Naive B cell (primary cell): ENCODE measurements at places on chromosomes 16 and 17.

- DNase-seq: no peak
Measured at GRCh38 chr17:18920911-18921441, 31.0 kb upstream of the SLC5A10 start.

DNA sequence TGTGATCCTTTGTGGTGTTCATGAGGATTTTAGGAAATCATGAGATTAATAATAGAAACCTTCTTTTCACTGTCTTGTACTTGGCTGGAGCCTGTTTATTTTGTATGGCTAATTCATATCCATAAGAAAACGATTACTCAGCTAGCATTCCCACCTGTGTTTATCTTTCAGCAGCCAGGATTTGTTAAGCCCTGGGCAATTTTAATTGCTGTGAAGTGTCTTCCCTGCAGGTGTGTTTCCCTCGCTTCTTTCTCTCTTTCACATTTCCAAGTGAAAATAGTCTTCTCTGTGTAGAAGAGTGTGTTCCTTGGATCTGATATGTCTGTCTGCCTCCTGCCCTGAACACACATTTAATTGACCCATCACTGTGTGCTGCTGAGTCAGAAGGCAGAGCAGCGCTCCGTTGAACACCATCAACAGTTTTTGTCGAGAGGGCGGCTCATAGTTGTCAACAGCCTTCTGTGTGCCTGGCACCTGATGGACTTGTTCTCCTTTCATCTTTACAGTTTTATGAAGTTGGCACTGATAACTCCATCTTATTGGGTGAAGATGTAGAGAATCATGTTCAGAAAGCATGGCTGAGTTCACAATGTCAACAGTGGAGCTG, 83.2 kb downstream of the SPECC1 start:
- DNase-seq: no peak

DNA sequence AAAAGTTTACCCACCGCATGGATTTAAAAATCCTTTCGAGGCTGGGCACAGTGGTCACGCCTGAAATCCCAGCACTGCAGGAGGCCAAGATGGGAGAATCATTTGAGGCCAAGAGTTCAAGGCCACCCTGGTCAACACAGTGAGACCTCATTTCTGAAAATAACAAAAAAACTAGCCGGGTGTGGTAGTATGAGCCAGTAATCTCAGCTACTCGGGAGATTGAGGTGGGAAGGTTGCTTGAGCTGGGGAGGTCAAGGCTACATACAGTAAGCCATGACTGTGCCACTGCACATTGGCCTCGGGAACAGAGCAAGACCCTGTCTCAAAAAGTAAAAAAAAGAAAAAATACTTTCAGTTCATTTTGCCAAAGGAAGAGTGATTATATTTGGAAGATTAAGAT, 12.7 kb downstream of the GNA13 start:
- DNase-seq: no peak

DNA sequence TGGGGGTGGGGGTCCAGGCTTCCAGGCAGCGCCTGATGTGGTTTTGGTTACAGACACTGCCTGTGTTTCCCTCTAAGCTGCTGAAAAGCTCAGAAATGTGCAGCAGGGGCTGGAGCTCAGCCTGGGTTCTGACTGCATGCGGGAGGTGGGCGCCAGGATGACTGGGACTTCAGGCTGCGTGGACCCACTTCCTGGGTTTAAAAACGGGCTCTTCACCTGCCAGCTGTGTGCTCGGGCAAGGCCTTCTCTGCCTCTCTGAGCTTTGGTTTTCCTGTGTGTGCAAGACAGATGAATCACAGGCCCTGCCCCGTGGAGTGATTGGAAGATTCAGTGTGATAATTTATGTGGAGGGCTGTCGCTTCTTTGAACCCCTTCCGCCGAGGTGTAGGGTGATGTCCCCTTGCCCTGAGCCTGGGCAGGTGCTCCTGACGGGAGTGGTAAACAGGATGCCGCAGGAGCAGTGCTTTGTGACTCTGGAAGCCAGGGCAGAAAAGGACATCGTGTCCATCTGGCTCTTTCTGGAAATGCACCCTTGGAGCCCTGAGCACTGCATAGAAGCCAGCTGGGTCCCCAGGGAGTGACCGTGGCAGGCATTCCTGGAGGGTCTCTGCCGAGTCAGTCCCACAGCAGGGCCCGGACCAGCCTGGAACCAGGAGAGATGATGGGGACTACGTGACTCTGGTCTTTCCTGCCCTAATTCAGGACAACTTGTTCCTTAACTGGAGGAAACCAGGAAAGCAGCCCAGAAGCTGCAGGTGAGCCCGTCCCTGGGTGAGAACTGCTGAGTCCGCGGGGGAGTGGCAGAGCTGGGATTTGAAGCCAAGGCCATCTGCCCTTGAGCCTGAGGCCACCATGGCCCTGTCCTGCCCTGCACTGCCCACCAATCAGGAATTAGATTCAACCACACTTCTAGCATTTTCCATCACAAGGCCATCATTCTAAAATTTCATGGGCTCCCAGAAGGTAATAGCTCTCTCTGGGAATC, 28.5 kb upstream of the SLC7A5 start:
- no peak for DNase-seq

DNA sequence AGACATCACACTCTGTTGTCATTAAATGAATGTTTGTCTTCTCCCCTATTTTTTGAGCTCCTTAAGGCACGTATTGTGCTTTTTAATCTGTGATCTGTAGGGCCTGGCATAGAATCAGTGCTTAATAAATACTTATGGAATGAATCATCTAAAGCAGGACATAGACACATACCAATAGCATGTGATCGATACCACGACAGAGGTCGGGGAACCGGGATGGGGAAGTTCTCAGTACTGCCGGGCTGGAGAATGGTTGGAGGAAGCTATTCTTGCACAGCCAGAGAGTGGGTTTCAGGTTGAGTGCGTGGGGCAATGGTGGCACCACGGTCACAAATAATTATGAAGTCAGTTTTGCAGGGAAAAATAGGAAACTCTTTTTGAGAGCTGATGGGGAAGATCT, 26.8 kb downstream of the NLRP1 start:
- no peak for DNase-seq

- DNase-seq: no peak
Measured at GRCh38 chr17:45948498-45948880, 50.6 kb upstream of the STH start.

GRCh38 chr16:20910781-20911321, 10.3 kb downstream of the LYRM1 start:
- DNase-seq: no peak

GRCh38 chr17:35189291-35189690, 4.9 kb downstream of the SLC35G3 start:
- DNase-seq: no peak

DNA sequence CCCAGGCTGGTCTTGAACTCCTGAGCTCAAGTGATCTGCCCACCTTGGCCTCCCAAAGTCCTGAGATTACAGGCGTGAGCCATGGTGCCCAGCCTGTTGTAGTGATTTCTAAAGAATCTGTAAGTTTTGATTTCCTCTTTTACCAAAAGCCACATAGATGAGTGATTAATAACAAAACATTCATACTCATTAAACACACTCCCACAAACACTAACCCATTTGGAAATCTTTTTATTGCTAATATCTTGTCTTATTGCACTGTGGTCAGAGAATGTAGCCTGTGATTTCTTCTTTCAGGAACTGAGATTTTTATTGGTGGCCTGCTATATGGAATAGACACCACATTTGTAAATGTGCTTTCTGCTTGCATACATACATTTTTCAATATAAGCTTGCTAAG, 31.6 kb downstream of the MYH10 start:
- DNase-seq: no peak

DNA sequence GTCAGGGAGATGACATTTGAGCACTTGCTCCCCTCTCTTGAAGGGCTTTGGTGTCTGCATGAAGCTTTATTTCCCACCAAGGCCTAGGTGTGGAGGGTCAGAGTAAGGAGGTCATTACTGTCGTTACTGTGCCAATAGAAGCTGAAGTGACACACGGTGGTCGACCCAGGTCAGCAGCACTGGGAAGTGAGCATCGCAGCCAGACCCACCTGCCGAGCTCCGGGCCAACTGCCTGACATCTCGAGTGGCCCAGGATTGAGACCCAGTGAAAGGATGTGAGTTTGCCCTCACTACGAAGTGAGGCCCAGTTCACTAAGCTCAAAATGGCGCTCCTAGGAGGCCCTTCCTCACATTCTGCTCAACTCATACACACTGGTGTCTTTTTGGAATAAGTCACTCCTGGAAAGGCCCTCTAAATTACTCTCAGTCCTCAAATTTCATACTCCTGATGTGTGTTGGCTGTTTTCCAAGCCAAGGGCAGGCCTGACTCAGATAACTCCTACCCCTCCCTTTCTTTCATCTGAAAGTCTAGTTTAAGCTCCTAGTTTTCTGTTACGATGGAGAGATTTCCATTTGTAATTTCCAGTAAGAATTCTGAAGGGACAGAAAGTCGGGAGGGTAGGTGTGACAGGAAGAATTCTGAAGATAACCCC, 200.4 kb downstream of the LGALS9B start:
- no peak for DNase-seq

DNA sequence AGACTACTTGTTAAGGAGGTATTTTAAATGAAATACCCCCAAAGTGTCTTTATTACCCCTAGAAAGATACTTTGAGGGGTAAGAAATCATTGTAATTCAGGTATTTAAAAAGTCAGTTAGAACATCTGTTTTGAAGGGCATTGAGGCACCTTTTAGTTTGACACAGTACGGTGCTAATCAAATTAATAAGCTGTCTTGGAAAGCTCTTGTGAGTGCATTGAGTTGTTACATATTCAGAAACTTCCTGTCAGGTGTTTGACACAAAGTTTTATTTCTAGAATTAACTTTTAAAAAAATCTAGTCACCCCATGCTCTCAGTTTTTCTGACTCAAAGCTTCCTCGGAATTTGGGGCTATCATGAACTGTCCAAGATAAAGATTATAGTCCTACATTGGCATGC, 4.6 kb downstream of the RBBP6 start:
- no peak for DNase-seq

- DNase-seq: no peak
Measured at GRCh38 chr16:79593074-79593531, 7.4 kb downstream of the MAF start.

GRCh38 chr17:50352693-50353599, 7.0 kb downstream of the XYLT2 start:
- no peak for DNase-seq

DNA sequence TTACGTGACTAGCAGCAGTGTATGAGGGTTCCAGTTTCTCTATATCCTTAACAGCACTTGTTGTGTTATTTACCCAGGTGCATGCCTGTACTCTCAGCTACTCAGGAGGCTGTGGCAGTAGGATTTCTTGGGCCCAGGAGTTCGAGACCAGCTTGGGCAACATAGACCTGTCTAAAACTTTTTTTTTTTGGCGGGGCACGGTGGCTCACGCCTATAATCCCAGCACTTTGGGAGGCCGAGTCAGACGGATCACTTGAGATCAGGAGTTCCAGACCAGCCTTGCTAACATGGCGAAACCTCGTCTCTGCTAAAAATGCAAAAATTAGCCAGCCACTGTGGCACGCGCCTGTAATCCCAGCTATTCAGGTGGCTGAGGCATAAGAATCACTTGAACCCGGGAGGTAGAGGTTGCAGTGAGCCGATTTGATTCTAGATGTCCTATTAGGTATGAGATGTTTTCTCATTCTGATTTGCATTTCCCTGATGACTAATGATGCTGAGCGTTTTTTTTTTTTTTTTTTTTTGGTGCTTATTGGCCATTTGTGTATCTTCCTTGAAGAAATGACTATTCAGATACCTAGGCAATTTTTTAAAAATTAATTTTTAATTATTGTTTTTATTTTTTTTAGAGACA, 13.4 kb downstream of the CASC3 start:
- no peak for DNase-seq

DNA sequence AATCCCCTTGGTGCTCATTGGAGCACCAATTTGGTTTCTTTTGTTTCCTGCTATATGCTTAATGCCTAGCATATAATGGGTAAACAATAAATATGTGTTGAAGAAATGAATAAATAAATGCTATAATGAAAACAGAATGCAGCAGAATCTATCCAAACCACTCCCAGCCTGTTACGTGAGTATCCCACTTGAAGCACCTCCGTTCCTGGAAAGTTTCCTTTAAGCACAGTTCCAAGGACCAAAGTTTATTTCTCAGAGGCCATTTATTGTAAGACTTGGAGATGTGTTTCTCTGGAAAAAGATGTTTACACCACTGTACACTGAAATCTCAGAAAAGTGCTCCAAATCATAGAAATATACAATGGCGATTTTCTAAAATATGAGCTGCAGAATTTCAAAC, 187.0 kb downstream of the SOX9 start:
- no peak for DNase-seq

DNA sequence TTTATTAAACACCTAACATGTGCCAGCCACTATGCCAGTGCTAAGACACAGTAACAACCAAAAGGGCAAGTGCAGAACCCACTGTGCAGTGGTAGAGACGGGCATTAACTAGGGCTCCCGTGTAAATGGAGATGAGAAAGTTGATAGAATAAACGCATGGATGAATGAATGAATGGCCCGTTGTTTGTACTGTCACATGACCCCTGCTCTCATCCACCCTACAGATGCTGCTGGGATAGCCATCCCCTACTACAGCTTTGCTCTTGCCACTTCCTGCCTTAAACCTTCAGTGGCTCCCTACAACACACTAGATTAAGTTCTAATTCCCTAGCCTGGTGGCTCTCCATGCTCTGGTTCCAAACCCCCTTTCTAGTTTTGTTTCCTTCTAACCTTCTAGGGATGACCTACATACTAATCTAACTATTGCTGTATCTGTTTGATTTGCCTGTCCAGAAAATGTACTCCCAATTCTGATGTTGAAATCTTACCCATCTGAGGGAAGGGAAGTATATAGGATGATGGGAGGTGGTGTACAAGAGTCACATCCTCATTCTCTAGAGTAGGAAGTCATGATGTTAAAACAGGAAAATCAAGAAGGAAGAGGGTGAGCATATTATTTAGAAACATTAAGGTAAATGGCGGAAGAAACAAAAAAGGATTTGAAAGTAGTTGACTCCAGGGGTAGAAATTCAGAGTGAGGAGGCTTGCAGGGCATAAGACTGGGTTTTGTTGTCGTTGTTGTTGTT, 11.4 kb upstream of the TNRC6C start:
- DNase-seq: no peak

DNA sequence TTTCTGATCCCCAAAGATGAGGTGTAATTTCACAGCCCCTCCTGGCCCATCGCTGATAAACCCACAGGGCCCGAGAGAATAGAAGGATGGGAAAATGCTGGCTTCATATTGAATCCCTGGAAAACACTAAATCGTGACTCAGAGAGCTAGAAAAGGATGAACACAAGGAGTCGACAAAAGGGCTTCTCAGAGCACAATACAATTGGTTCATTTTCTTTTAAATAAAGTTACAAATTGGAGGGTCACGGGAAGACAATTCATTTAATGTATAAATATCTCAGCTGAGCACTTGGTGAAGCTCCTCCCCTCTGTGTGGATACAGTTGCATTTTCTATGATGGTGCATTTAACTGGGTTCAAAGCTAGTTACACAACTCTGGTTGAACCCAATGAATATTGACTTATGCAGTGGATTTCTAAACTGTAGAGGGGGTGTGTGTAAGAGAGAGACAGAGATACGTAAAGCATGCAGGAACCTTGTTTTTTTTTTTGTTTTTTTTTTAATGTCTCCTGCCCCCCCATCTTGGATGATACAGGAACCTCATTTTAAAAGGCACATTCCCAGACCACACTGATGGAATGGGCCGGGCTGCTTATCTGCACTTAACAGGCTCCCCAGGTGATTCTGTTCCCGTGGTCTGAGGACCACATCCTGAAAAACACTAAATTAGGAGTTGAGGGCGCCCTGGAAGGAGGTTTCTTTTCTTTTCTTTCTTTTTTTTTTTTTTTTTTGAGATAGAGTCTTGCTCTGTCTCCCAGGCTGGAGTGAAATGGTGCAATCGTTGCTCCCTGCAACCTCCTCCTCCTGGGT, 14.1 kb downstream of the TTYH2 start:
- DNase-seq: no peak
